Stimulated activated CD4-positive, alpha-beta T cell treated with anti-CD3 and anti-CD28 coated beads, Interleukin-1b, Interleukin-23, amount 100 ng/mL, for 1 hour (primary cell): ENCODE measurements at places on chromosomes 2 and 18.

DNA sequence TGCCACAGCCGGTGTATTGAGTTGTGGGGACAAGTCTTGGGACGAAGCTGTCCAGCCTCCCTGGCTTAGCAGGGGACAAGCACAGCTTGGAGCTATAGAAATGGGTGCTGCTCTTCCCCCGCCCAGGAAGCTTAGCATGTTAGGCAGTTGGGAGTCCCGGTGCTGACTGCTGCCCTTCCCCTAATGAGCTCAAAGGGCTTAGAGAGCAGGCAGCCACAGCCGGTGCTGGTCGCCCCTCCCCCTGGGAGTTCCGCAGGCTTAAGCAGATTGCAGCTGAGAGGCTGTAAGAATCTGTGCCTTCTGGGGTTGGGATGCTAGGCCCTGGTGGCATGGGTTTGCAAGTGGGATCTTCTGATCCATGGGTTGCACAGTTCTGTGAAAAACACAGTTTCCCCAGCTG lies 237.3 kb downstream of the DCDC2C start:
- no peak for DNase-seq

GRCh38 chr2:73324126-73324725 lies 30.9 kb upstream of the EGR4 start:
- no peak for DNase-seq

GRCh38 chr2:144354953-144355352 lies 165.0 kb downstream of the ZEB2 start:
- no peak for DNase-seq

DNA sequence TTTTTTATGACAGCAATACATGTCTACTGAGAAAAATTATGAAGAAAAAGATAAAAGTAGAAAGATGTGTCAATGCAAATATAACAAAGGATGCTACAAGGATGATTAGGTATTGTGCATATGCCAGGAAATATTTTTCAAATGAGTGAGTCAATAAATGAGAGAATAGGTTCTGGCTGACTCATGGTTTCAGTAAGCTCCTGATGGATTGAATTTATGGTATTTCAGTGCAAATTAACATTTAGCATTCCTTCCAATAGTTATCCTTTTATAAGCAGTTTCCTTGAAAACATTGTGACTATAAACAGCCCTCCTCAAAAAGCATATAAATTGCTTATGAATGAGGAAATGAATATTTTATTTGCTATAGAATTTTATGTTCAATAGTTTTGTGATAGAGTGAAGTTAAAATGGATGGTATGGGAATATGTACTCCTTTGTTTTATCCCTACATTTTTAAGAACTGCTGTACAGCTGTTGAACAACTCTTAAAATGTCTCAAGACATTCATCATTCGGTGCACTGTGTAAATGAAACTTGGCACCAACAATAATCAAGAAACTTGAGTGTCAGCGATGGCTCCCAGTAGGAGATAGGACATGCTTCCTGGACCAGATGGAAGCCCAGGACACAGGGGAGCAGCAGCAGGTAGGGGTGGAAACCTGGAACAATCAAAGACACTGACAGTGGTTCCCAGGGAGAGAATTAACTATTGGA lies 144.7 kb downstream of the PMAIP1 start:
- no peak for DNase-seq

- no peak for DNase-seq
These were observed 399.8 kb downstream of the ADCYAP1 start for GRCh38 chr18:1304392-1304992.
